Esophagus muscularis mucosa (tissue), 4 donors: ENCODE measurements at places on chromosomes 11 and 22. TPM values are rescaled to one million over a fixed set of nuclear protein-coding genes. Genes with fewer than 3 reads are reported as not detected.

DNA sequence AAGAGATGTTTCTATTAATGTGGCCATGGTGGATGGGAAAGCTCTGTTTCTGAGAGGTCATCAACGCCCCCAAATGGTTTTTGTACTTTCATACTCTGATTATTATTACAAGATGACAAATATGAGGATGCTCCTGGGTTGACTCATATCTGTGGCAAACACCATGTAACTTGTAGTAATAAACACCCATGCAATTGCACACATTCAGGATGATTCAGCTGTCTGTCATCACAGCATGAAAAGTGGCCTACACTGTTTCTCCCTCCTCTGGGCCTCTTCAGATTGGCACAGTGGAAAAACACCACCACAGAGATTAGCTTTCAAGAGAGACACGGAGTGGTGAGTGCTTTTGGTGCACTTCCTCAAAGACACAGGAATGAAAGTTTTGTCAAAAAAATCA lies 85.4 kb downstream of the MTNR1B start:
- no peak overlapping the region for H3K27ac ChIP-seq
- no peaks in the 10 kb centered on the region for H3K27me3 ChIP-seq
- no peaks in the 10 kb centered on the region for H3K36me3 ChIP-seq

- H3K27ac ChIP-seq: no peak overlapping the region
- no peaks in the 10 kb centered on the region for H3K4me1 ChIP-seq
- DNase-seq: no peak
- H3K36me3 ChIP-seq: no peaks in the 10 kb centered on the region
- H3K4me3 ChIP-seq: no peak overlapping the region
These were observed 194.6 kb upstream of the CARD18 start for GRCh38 chr11:105334025-105334714.

DNA sequence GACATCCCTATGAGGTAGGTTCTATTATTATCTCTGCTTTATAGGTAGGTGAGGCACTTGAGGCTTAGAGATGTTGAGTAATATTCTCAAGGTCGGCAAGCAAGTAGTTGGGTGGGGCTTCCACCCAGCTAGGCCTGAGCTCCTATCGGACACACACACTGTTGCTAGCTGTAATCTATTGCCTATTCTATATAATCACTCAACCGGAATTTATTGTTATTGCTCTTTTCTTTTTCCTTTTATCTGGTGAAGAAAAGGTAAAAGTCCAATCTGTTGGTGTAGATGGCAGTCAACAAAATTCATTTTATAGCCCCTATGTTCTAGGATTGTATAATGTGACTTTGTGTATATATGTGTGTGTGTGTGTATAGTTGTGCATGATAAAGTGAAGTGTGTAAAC lies 3.4 kb downstream of the OR9Q2 start:
- H3K27ac ChIP-seq: no peak overlapping the region
- H3K36me3 ChIP-seq: no peaks in the 10 kb centered on the region
- no peak overlapping the region for H3K4me3 ChIP-seq
- no peaks in the 10 kb centered on the region for H3K4me1 ChIP-seq
- DNase-seq: no peak

DNA sequence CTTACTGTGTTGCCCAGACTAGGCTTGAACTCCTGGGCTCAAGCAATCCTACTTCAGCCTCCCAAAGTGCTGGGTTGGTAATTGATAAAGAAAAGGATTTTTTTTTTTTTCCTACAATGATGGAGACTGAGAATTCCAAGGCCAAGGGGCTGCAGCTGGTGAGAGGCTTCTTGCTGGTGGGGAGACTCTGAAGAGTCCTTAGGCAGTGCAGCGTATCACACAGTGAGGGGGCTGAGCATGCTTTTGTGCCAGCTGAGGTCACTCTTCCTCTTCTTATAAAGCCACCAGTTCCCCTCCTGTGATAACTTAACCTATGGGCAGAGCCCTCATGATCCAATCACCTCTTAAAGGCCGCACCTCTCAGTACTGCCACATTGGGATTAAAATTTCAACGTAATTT lies 28.2 kb upstream of the CCDC81 start:
- DNase-seq: no peak
- peaks cover 6% of the 10 kb centered on the region for H3K36me3 ChIP-seq
- no peaks in the 10 kb centered on the region for H3K27me3 ChIP-seq
- no peak overlapping the region for H3K4me3 ChIP-seq
- no peaks in the 10 kb centered on the region for H3K4me1 ChIP-seq

MUC5AC gene
- under 0.01 TPM for total RNA-seq

POTEH gene
- not detected for total RNA-seq

DNA sequence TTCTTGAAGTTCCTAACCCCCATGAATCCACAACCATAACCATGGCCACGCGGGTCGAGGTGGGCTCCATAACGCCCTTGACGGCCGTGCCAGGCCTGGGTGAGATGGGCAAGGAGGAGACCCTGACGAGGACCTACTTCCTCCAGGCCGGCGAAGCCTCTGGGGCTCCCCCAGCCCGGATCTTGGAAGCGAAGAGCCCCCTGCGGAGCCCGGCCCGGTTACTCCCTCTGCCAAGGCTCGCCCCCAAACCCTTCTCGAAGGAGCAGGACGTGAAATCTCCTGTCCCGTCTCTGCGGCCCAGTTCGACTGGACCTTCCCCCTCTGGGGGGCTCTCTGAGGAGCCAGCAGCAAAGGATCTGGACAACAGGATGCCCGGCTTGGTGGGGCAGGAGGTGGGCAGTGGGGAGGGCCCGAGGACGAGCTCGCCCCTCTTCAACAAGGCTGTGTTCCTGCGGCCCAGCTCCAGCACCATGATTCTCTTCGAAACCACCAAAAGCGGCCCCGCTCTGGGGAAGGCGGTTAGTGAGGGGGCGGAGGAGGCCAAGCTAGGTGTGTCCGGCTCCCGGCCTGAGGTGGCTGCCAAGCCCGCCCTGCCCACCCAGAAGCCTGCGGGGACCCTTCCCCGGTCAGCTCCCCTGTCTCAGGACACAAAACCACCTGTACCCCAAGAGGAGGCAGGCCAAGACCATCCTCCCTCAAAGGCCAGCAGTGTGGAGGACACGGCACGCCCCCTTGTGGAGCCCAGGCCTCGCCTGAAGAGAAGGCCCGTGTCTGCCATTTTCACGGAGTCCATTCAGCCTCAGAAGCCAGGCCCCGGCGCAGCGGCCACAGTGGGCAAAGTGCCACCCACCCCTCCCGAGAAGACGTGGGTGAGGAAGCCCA lies 75.7 kb downstream of the KIAA1671 start:
- no peak overlapping the region for H3K4me3 ChIP-seq
- peaks cover 14% of the 10 kb centered on the region for H3K36me3 ChIP-seq
- no peak for DNase-seq
- no peaks in the 10 kb centered on the region for H3K27me3 ChIP-seq
- H3K27ac ChIP-seq: peak overlapping the region; percentile 41

- H3K36me3 ChIP-seq: no peaks in the 10 kb centered on the region
- no peaks in the 10 kb centered on the region for H3K27me3 ChIP-seq
- H3K4me1 ChIP-seq: no peaks in the 10 kb centered on the region
These were observed 721.7 kb downstream of the DLG2 start for GRCh38 chr11:84905411-84905810.

CAPN5 gene
- 7.1 TPM for total RNA-seq

AGBL2 gene
- total RNA-seq: 0.42 TPM

ZC3H12C gene
- 25.9 TPM for total RNA-seq

DNA sequence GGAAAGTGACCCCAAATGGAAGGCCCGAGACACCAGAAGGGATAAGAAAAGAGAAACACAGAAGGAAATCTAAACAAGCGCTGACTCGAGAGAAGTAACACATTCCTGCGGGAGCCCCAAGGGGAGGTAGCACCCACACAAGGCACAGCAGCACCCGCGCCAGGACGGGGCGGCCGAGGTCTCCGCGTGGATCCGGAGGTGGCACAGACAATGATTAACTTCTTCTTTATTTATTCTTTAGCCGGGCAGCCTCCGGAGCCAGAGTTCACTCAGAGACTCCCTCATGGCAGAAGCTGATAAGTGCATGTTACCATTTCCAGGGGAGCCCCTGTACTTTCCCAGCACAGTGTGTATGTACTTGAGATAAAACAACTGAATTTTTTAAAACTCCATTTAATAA lies 5.1 kb downstream of the TOLLIP start:
- H3K27ac ChIP-seq: peak overlapping the region; percentile 78
- DNase-seq: peak; percentile 81
- H3K4me3 ChIP-seq: no peak overlapping the region
- H3K27me3 ChIP-seq: no peaks in the 10 kb centered on the region
- H3K36me3 ChIP-seq: peaks cover 16% of the 10 kb centered on the region
- H3K4me1 ChIP-seq: peaks cover 64% of the 10 kb centered on the region

DNA sequence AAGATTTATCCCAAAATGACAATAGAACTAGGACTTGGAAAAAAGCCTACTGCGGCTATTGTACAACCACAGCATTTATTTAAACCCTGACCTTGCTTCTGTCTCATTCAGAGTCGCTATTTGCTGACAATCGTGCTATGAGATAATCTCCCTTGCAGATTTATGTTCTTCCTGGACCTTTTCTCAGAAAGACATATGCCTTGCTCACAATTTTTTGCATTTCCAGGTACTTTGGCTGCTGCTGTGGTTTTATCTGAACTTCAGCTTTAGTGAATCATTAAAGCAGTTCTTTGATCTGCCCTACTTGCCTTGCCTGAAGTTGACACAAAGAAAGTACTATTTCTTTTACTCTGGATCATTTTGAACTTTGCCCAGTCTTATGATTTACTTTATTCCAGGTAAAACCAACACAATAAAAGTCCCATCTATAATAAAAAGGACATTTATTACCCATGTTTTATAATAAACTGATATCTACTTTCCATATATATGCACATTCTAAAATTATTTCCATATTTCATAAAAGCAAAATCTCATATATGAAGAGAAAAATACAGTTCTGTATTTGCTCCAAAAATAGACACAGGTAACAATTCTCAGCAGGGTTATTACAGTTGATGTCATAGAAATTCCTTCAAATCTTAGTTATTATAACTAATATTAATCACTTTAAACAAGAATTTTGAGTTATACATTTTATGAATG lies 63.4 kb upstream of the CARD18 start:
- no peak overlapping the region for H3K4me3 ChIP-seq
- no peaks in the 10 kb centered on the region for H3K4me1 ChIP-seq
- DNase-seq: no peak

DNA sequence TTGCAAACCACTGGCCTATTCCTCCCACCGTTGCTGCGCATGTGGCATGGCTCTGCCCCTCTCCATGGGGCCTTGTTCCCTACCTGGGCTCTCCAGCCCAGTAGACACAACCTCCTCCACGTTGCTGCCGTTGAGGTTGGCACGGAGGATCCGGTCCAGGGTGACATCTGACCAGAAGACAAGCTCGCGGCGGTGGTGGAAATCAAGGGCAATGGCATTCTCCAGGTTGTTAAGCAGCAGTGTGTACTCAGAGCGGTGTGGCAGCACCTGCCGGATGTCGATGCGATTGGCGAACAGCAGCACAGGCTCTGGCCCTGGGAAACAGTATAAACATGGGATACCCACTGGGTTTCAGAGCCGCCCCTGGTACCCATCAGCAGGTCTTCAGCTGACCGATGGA lies 23.8 kb downstream of the LRP4 start:
- no peak for DNase-seq
- H3K27me3 ChIP-seq: no peaks in the 10 kb centered on the region
- peaks cover 27% of the 10 kb centered on the region for H3K36me3 ChIP-seq
- no peak overlapping the region for H3K4me3 ChIP-seq
- peaks cover 5% of the 10 kb centered on the region for H3K4me1 ChIP-seq
- H3K27ac ChIP-seq: no peak overlapping the region

ZNF280A gene
- not detected for total RNA-seq

DNA sequence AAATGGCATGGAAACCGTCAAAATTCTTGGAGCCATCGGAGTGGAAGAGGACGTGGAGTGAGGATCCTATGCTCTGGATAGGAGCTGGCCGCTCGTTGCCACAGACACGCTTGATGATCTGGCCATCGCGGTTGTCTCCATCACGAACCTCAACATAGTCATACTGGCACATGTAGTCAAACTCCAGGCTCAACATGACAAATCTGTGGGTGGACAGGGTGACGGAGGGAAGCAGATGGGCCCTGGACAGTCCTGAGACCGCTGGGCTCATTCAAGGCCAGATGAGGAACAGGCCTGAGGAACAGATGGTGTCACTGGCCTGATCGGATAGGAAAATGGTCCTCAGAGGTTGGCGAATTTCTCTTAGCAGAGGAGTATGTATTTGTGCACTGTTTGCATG lies 51.3 kb upstream of the SLC1A2 start:
- H3K36me3 ChIP-seq: no peaks in the 10 kb centered on the region
- H3K27ac ChIP-seq: no peak overlapping the region
- peaks cover 4% of the 10 kb centered on the region for H3K27me3 ChIP-seq
- H3K4me3 ChIP-seq: no peak overlapping the region
- peak; percentile 57 for DNase-seq
- no peaks in the 10 kb centered on the region for H3K4me1 ChIP-seq

GRCh38 chr11:127117231-127117739 lies 116.7 kb upstream of the KIRREL3 start:
- no peak overlapping the region for H3K27ac ChIP-seq
- no peak overlapping the region for H3K4me3 ChIP-seq
- no peaks in the 10 kb centered on the region for H3K27me3 ChIP-seq
- no peak for DNase-seq
- no peaks in the 10 kb centered on the region for H3K4me1 ChIP-seq
- H3K36me3 ChIP-seq: no peaks in the 10 kb centered on the region

GRCh38 chr11:115257270-115257669 lies 246.9 kb downstream of the CADM1 start:
- no peak overlapping the region for H3K4me3 ChIP-seq
- no peaks in the 10 kb centered on the region for H3K36me3 ChIP-seq
- H3K27me3 ChIP-seq: no peaks in the 10 kb centered on the region
- no peak overlapping the region for H3K27ac ChIP-seq
- H3K4me1 ChIP-seq: peaks cover 4% of the 10 kb centered on the region

PMM1 gene
- total RNA-seq: 37.4 TPM

DNA sequence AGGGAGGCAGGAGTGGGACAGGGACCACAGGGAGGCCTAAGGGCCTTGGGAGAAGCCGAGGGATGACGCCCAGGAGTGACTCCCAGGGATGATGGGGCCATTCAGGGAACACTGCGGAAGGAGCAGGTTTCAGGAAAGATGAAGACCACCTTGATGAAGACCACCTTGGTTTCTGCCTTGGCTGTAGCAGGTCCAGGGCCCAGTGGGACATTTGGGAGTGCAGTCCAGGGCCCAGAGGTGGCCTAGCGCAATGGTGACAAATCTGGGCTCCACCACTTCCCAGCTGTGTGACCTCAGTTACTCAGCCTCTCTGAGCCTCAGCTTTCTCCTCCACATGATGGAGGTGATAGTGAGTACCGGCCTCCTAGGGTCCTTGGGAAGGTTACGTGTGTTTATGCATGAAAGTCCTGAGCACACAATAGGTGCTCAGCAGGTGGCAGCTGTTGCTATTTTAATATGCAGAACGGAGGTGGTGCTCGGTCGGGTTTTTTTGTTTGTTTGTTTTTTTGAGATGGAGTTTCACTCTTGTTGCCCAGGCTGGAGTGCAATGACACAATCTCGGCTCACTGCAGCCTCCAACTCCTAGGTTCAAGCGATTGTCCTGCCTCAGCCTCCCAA lies 770 bp downstream of the TSGA10IP start:
- DNase-seq: no peak
- no peak overlapping the region for H3K27ac ChIP-seq
- no peaks in the 10 kb centered on the region for H3K27me3 ChIP-seq
- no peaks in the 10 kb centered on the region for H3K4me1 ChIP-seq

PGM2L1 gene
- total RNA-seq: 2.5 TPM
